ENCODE measurements at places on chromosomes 5 and 9. TPM values are rescaled to one million over a fixed set of nuclear protein-coding genes. Genes with fewer than 3 reads are reported as not detected.

DNA sequence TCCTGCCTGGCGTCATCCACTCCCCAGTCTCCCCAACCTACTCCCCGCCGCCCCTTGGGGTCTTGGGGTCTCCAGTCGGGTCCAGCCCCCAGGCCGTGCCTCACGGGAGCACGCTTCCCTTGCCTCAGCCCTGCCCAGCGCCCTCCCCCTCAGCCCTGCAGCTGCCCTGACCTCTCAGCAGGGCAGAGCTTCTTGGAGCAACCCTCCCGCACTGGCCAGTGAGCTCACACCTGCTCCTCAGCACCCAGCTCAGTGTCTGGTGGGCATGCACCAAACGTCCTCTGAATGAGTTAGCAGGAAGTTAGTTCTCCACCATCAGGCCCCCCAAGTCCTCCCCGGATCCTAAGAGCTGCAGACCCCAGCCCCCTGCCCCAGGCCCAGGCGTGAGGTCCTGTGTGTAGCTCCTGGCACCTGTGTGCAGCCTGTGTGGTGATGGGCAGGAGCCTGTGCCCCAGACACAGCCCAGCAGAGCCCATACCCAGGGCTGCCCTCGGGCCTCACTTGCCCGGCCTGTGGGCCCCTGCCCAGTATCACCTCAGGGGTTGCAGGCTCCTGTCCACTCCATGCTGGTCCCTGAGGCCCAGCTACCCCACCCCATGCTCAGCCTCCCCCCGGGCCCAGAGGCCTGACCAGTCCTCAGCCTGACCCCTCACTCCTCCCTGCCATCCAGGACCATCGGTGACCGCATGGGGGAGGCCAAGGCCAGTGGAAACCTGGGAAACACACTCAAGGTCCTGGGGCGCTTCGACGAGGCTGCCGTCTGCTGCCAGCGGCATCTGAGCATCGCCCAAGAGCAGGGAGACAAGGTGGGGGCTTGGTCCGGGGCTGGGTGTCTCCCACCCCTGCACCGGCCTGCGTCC, 8.2 kb downstream of the GPSM1 start:
- no peak for DNase-seq

GRCh38 chr5:133298447-133298846, 246.6 kb downstream of the HSPA4 start:
- DNase-seq = no peak

- DNase-seq = no peak
These were observed 234.4 kb downstream of the MAST4 start for GRCh38 chr5:66830636-66831035.

- no peak for DNase-seq
These were observed 397.8 kb downstream of the MED10 start for GRCh38 chr5:5980538-5980895.

GRCh38 chr9:89725271-89725670, 120.5 kb downstream of the GADD45G start:
- no peak for DNase-seq

- DNase-seq = peak; percentile 17
These were observed 28.8 kb downstream of the AHRR start for GRCh38 chr5:350355-350754.

TUSC1 gene
- 31.2 TPM for total RNA-seq

DNA sequence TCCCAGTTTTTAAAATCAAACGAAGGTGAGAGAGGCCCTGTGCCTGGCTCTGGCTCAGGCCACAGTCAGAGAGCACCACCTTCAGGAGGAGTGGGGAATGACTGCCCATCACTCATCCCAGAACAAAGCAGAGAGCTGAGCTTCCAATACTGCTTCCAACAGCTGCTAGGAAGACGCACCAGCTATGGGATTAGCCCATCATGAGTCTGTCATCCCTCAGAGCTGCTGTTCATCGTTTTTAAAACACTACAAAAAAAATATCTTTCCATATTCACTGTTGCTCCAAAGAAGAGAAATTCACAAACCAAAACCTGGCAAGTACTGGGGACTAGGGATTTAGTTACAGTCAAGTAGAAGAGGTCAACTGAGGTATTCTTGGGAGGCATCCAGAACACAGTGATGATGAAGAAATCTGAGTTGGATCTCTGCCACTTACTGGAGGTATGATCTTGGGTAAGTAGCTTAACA, 102.4 kb downstream of the CDK5RAP2 start:
- DNase-seq = peak; percentile 62

CER1 gene
- total RNA-seq = not detected

DNA sequence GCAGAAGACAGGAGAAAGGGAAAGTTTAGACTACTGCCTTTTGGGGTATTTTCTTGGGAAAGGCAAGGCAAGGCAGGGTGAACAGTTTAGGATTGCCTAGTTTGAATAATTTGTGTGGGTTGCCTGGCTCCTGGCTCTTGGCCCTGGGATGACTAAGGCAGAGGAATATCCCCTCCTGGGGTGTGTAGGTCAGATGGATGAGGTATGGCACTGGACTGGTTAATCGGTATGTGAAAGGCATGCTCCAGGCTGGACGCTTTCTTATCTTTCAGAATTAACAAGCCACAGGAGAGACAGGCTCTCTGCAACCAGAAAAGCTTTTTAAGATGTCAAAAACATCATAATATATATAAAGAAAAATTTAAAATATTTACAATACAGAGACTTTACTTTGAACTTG, 58.6 kb downstream of the STARD4 start:
- DNase-seq = peak; percentile 80

- no peak for DNase-seq
These were observed 46.8 kb upstream of the SLC1A1 start for GRCh38 chr9:4443439-4443838.

GRCh38 chr5:132138260-132138659, 64.7 kb downstream of the CSF2 start:
- DNase-seq = no peak

ARHGEF28 gene
- 15.9 TPM for total RNA-seq

DNA sequence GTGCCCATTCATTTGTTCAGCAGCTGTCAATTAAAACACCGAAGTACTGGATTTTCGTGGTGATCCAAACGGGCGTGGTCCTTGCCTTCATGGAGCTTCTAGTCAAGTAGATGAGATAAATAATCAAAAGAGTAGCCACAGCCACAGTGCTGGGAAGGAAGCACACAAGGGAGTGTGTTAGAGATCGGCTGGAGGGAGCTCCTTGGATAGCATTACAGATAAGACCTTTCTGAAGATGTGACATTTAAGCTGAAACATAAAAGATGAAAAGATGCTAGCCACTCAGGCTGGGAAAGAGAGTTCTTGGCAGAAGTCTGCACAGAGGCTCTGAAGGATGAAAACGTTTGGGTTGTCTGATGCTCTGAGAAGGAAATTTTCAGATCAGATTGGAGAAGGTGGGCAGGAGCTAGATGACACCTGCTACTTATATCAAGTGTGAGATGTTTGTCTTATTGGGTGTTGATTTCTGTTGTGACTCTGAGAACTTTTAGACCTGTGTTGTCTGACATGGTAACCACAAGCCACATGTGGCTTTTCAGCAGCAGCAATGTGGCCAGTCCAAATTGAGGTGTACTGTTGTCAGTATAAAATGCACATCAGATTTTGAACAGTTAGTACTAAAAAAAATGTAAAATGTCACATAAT, 123.9 kb downstream of the TLE4 start:
- no peak for DNase-seq

DNA sequence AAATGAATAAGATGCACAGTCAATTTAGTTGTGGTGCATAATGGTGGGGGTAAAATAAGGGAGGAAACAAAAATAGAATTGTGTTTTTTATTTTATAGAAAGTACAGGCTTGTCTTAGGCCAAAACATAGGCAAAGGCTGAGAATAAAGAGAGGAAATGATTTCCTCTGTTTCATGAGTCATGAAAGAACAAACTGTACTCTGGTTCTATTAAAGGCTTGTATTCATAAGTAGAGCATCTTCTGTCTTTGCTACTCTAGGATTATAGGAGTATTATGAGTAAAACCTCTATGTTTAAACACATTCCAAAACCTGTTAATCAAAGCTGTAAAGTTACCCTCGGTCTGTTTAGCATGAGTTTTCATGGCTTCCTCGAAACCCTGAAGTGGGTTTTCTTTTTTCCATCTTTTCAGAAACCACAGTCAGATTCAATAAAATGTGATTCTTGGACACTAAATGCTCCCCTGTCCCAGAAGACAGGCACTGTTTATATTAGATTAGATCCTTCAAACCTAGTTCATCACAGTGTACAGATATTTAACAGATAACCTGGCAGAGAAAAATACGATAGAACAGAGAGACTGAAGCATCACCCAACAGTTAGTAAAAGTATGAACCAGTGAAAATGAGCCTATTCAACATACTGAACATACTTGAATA, 473.9 kb upstream of the CYLC2 start:
- no peak for DNase-seq

IFNK gene
- total RNA-seq = not detected

- DNase-seq = no peak
These were observed 72.9 kb downstream of the ARSB start for GRCh38 chr5:78912085-78912771.

ERP44 gene
- total RNA-seq = 28.3 TPM

LRRC26 gene
- not detected for total RNA-seq

MEIKIN gene
- total RNA-seq = not detected

- peak; percentile 54 for DNase-seq
These were observed 84.1 kb upstream of the DMRT1 start for GRCh38 chr9:757246-757881.

GRCh38 chr5:30749971-30750370, 443.5 kb upstream of the CDH6 start:
- DNase-seq = peak; percentile 1

LHX2 gene
- 10.9 TPM for total RNA-seq

DNA sequence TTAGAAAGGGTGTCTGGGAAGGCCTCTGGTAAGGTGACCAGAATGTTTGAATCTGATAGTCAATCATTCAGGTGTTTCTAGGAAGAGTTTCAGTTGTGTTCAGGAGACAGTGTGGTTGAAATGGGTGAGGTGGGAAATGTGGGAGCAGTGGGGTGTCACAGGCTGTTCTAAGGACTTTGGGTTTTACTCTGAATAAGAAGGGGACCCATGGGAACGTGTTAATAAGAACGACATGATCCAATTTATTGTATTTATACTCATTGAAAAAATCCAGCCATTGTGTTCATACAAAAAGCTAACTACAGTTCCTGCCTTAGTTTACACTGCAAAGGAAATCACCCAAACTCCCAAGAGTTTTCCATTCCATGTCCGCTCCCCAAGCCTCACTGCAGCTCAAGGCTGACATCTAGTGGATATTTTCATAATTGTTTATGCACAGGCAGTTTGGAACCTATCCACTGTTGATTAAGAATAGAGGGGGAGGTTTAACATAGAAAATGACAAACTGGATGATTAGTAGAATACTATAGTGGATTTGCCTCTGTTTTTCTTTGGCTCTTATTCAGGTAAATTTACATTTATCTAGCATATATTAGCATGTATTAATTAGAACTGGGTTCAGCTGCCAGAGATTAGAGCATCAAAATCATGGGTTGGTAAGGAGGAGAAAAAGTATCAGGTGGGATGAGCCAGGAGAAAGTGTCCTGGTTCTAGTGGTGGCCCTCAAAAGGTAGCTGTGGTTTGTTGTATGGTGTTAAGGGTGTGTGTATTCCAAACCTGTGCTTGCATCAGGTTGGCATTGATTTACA, 17.7 kb downstream of the CAVIN4 start:
- DNase-seq = peak; percentile 64

IRX2 gene
- total RNA-seq = not detected

DNA sequence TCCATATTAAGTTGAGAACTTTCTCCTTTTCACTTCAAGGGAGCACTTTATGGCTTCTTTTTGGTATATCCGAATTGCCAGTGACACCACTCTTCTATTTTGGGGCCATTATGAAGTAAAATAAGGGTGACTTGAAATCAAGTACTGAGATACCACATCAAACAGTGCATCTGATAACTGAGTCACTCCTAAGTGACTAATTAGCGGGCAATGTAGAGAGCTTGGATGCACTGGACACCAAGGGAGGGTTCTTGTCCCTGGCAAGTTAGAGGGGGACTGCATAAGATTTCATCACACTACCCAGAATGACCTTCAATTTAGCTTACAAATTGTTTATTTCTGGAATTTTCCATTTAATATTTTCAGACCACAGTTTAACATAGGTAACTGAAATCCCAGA, 813.9 kb upstream of the CDH10 start:
- peak; percentile 71 for DNase-seq

- DNase-seq = peak; percentile 59
These were observed 70.4 kb upstream of the CTSV start for GRCh38 chr9:97109194-97109811.

DNA sequence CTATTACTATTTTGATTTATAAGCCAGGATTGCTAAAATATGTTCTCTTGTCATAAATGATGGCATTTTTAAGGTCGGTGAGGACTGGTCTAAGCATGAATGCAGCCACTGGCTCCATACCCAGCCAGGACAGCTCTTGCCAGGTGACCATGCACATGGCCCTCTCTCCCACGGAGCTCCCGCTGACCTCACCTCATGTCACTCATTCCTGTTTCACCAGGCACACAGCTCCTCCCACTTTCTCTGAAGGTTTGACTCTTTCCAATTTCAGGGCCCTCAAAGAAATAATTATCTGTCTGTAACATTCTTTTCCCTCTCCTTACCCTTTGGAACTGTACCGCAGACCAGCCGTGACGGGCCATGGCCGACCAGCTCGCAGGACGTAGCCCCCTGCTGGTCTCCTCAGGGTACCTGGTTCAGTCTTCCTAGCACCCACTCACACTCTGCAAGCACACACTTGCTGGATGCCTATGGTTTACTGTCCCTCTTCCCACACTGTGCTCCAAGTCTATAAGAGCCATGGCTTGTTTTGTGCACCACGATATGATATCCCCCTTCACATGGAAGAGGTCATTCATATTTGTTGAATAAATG, 72.5 kb downstream of the LIFR start:
- DNase-seq = no peak

GRCh38 chr5:40033411-40033810, 608.6 kb upstream of the DAB2 start:
- DNase-seq = no peak

DNA sequence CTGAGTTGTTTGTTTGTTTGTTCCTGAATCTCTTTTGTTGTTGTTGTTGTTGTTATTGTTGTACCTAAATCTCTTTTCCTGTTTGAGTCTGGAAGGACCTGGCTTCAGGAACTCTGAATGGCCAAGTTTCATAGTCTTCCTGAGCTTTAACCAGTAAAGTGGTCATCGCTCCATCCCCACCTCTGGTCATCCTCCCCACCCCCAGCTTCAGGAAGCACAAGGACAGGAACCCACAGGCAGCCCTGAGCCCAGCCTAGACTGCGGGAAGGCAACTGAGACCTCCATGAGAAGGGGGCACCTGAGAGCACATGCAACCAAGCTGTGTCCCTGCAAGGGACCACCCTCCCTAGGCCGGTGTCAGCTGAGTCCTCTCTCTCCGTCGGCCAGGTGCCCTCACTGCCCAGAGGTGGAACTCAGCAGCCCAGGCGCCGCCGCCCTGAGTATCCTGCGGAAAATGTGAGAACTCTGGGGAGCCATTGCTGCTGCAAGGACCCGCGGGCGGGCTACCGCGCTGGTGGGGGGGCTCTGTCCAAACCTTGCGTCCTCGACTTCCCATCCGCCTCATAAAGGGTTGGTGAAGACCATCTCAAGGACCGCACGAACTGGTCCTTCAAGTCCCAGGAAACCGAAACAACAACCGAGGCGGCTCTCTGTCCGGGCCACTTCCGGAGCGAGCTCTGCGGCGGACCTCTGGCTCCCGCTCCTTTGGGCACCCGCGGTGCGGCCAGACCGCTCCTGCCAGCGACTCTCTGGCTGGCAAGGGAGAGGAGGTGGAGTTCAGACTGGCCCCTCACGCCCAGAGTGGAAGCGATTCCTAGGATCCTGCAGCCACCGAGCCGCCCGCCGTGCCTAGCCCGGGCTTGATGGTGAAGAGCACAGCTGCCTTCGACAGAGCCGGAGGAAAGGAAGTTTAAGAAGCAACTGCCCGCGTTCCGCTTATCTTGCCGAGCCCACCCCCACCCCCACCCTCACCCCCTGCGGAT, 4.2 kb downstream of the BARX1 start:
- DNase-seq = no peak

GRCh38 chr5:134070725-134071613, 43.5 kb upstream of the TCF7 start:
- DNase-seq = no peak

PDZD2 gene
- total RNA-seq = 0.16 TPM
